Stimulated activated CD4-positive, alpha-beta T cell treated with anti-CD3 and anti-CD28 coated beads, Interleukin-1b, Interleukin-23, amount 100 ng/mL, for 24 hours (primary cell): ENCODE measurements at places on chromosomes 5 and 9.
A peak's percentile ranks its signal among the peaks of the same experiment; 100 is the strongest.

DNA sequence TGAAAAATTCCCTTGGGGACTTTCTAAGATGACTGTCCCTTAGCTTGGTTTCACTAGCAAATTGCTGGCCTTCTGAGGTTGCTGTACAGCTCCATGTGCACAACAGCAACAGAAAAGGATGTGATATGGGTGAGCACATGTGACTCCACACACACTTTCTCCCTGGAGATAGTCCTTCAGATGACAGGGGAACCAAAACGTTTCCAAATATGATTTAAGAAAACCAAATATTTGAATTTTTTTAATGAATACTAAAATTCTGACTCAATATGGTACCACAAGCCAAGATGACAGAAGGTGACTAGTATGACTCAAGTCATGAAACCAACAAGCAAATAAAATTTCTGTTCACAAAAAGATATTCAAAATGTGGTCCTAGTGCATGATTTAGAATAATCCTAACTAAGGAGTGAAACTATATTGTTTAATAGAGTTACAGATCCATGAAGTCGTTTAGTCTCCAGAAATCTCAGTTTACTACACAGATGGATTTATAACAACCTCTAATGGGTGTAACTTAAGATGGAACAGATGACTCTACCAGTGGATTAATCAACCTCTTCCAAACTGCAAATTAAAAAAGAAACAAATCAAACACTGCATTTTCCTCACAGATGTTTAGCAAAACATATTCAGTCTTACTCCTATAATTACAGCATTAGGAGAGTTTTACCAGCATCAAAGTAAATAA lies 144.8 kb upstream of the PIK3R1 start:
- no peak for DNase-seq

DNA sequence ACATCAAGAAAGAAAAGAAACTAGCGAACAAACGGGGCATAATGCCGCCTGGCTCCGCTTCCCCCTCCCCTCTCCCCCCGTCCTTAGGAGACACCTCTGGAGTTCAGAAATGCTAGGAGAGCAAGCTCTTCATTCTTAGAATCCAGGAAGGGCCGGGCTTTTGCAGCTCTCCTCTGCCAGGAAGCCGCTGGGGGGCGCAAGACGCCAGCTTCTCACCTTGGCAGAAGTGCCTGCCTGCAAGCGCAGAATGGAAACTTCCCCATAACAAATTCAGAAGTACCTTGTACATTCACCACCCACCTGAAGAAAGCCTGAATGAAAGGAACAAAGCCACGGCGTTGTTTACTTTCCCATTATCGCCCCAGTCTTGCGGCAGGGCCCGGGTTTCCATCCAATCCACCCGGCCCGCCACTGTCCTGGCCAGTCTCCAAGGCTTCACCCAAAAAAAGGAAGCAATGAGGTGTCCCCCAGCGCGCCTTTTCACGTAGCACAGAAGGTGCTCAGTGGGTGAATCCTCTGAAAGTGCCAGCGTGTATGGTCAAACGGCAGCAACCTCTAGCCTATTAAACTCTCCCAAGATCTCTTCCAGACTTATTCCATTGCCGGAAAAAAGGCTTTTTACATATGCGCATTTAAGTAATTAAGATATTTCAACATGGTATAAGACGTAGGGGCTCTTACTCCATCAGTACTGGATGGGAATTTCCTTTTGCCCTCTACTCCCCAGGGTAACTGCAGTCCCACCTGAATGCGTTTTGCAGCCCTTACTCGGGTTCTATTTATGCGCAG lies 1.6 kb upstream of the GADD45G start:
- peak; percentile 84 for DNase-seq

- no peak for DNase-seq
Measured at GRCh38 chr9:100064872-100065581, 33.8 kb downstream of the ERP44 start.

GRCh38 chr5:116472274-116472673 lies 102.3 kb downstream of the SEMA6A start:
- DNase-seq = no peak

- no peak for DNase-seq
Measured at GRCh38 chr9:111807197-111807596, 12.5 kb upstream of the SHOC1 start.

- DNase-seq = peak; percentile 37
Measured at GRCh38 chr5:82365744-82366228, 87.6 kb upstream of the RPS23 start.

DNA sequence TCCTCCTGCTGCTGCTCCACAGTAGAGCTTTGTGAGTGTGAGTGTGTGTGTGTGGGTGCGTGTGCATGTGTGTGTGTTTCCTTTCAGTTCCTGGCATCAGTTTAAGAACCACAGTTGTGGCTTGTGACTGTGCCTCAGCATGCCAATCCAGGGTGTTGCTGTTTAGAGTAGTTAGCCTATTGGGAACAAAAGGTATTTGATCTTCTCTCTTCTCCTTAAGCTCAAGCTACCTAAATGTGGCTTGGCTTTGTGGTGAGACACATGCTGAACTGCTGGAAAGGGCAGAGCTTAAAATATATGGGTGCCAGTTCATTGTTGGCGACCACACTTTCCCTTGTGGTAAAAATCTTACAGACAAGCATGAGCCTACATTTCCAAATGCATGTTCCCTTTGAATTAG lies 116.6 kb upstream of the BNC2 start:
- DNase-seq = no peak
